ENCODE measurements at places on chromosomes 11 and 22. TPM values are rescaled to one million over a fixed set of nuclear protein-coding genes. Genes with fewer than 3 reads are reported as not detected.

DNA sequence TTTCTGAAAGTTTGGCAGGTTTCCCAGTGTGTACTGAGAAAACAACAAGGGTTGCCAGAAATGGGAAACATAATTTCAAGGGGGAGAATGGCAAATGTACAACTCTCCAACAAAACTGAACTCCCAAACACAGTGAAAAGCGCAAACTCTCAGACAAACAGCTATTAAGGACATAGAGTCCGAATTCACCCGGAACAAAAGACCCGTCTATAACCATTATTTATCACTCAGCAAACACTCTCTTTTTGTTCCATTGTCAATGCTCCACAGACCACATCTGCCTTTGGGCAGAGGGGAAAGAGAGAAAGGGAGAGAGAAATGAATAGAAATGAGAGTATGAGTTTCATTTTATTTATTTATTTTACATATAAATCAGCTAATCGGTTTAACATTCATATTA is 21.7 kb downstream of the KIRREL3 start:
- DNase-seq, result no peak

- peak; percentile 49 for DNase-seq
These were observed 81.6 kb downstream of the ZC3H12C start for GRCh38 chr11:110174645-110175310.

DNA sequence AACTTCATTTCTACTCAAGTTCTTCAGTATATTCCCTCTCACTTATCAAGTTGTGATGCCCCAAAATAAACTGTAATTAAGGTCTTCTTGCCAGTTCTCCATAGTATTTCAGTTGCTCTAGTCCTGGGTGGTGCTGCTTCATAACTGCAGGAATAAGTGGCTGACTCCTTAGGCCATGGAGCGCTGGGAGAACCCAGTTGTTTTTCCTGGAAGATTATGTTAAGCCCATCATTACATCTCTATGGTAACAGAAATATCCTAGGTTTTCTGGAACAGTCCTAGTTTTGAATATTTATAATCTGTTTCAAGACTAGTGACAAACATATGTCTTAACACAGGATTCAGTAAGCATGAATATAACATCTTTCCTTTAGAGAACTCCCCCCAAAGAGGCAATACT is 7.6 kb downstream of the SYTL2 start:
- DNase-seq, result no peak

GRCh38 chr11:115518983-115519628 is 14.9 kb upstream of the CADM1 start:
- no peak for DNase-seq

- DNase-seq, result no peak
These were observed 42.0 kb downstream of the CDKN1C start for GRCh38 chr11:2843551-2843950.

- peak; percentile 57 for DNase-seq
These were observed 802.0 kb downstream of the KCNA4 start for GRCh38 chr11:29214833-29215232.

- no peak for DNase-seq
These were observed 337.4 kb downstream of the MIAT start for GRCh38 chr22:26994801-26995200.

DNA sequence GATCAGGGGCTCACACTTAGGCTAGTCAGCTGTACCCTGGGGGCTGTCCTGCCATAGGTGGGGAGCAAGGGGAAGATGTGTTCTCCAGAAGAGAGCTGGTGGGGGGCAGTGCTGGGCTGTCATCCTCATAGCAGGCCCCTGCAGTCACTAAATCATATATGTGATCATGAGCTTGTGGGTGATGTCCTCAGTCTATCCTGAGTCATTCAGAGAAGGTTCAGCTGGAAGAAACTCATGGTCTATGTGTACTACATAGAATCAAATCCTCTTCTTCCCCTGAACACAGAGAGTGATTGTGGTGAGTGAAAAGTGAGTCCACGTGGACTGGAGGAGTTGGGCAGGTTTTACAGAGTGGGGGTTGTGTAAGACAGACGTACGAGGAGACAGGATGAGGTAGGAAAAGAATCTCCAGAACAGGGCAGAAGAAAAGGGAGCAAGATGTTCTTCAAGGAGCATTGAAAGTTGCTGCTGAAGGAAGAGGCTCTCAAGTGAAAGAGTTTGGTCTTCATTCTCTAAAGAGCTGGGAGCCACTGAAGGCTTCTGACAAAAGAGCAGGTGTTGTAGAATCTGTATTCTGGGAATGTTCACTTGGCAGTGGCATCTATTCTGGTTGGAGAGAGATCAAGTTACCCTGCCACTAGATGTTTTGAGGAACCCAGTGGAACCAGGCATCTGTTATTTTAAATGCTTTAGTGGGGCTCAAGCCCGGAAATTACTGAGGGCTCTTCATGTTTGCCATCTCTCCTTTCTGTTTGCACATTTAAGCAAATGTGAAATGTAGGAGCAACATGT is 68.9 kb downstream of the C22orf31 start:
- DNase-seq, result no peak

DNA sequence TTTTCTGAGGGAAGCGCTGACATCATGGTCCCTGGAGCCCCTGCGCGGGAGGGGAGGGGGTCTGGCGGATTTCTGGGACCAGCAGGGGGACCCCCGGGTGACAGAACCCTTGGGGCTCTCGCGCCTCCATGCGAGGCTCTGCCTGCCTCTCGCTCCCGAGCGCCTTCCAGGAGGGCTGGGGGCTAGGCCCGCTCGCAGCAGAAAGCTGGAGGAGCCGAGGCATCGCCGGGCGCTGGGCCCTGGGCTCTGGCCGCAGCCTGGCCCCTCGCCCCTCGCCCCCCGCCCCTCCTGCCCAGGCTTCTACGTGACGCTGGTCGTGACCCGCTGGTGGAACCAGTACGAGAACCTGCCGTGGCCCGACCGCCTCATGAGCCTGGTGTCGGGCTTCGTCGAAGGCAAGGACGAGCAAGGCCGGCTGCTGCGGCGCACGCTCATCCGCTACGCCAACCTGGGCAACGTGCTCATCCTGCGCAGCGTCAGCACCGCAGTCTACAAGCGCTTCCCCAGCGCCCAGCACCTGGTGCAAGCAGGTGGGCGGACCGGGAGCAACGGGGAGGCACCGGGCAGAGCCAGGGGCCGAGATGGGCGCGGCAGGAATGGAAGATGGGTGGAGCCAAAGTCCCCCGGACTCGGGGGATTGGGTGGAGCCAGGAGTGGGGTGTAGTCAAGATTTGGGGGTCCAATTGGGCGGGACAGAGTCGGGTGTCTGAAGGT is 5.4 kb downstream of the BEST1 start:
- DNase-seq, result no peak

- no peak for DNase-seq
These were observed 23.6 kb upstream of the ETS1 start for GRCh38 chr11:128610721-128611617.

DNA sequence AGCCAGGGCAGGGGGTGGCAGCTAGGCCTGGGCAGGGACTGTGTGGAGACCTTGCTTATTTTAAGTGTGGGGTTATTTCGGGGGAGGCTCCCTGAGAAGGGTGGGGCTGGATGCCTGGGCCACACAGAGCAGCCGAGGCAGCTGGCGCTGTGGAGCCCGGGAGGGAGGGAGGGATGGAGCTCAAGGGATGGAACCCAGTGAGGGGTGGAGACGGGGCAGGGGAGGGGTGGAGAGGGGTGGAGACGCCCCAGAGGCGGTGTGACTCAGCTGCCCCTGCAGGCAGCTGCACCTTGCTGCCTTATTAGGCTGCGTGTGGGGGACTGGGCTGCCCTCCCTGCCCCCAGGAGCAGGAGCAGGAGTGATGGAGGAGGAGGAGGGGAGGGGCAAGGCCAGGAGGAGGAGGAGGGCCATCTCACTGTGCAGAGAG is 9.8 kb upstream of the TSSC4 start:
- no peak for DNase-seq

GRCh38 chr11:32418836-32419235 is 16.5 kb downstream of the WT1 start:
- DNase-seq, result peak; percentile 29

DNA sequence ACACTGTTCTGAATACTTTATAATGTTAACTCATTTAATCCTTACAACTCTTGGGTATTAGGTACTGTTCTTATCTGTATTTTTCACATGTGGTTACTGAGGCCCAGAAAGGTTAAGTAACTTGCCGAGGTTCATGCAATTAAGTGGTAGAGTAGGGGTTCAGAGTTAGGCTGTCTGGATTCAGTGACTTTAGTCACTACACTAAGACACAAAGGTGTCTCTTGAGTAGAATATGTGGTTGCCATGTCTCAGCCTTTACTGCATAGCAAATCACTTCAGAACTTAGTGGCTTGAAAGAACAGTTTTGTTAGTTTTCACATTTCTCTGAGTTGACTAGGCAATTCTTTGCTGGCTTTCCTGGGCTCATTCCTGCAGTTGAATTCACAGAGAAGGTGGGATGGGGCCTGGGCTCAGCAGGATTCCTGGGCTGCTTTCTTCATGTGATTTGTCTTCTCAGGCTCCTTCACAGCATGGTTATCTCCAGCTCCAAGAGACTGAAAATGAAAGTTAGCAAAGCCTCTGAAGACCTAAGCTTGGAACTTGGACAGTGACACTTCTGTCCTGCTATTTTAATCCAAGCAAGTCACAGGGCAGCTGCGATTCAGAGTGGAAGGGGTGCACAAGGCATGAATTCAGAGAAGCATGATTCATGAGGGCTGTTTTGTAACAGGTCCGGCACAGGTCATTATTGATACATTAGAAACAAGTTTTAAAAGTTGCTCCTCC is 68.3 kb downstream of the SPECC1L start:
- DNase-seq, result no peak

DNA sequence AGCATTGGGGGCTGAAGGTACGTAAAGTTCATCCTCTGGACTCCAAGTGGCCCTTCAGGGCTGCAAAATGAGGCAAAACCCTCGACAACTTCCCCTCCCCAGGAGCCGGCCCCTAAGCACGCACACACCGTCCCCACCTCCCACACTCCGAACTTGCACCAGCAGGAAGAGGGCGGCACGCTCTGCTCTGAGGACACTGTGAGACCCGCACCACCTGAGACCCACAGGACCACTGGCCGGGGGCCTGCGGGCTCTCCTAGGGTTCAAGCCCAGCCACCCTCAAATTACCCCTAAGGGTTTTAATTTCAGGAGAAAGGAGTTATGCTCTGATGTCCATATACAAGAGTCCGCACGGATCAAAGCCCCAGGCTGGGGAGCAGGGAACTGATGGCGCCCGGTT is 49.7 kb upstream of the BID start:
- DNase-seq, result no peak

- peak; percentile 91 for DNase-seq
These were observed 32.1 kb downstream of the UQCR10 start for GRCh38 chr22:29799217-29799680.

DNA sequence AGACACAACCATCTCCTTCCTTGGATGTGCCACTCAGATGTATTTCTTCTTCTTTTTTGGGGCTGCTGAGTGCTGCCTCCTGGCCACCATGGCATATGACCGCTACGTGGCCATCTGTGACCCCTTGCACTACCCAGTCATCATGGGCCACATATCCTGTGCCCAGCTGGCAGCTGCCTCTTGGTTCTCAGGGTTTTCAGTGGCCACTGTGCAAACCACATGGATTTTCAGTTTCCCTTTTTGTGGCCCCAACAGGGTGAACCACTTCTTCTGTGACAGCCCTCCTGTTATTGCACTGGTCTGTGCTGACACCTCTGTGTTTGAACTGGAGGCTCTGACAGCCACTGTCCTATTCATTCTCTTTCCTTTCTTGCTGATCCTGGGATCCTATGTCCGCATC is 489 bp downstream of the OR10A4 start:
- no peak for DNase-seq

DNA sequence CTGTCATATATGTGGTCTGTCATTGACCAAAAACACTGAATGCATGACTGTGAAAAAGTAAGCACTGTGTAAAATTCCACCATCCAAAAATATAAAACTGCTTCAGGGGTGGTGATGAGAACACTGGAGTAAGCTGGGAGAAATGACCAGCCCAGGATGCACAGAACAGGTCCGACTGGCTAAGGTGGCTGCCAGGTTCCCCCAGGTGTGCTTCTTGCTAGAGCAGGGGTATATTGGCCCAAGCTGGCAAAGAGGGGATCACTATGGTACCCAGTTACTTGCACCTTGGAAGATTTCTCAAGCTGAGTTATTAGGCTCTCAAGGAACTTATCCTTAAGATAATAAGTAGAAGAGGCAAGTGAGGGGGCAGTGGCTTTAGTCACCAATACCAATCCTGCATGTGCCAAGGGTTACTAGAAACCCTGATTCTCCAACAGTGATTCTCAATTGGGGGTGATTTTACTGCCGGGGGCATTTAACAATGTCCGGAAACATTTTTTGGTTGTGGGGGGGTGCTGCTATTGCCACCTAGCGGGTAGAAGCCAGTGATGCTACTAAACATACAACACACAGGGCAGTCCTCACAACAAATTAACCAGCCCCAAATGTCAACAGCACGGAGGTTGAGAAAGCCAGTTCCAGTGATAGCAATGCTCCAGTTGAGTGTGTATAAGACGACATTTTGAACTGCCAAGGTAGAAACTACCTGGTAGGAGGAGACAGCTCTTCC is 15.7 kb downstream of the SNU13 start:
- no peak for DNase-seq

- peak; percentile 7 for DNase-seq
These were observed 45.0 kb upstream of the SLC1A2 start for GRCh38 chr11:35464308-35464707.

GRCh38 chr11:71240865-71241691 is 11.3 kb downstream of the SHANK2 start:
- DNase-seq, result peak; percentile 88

DNA sequence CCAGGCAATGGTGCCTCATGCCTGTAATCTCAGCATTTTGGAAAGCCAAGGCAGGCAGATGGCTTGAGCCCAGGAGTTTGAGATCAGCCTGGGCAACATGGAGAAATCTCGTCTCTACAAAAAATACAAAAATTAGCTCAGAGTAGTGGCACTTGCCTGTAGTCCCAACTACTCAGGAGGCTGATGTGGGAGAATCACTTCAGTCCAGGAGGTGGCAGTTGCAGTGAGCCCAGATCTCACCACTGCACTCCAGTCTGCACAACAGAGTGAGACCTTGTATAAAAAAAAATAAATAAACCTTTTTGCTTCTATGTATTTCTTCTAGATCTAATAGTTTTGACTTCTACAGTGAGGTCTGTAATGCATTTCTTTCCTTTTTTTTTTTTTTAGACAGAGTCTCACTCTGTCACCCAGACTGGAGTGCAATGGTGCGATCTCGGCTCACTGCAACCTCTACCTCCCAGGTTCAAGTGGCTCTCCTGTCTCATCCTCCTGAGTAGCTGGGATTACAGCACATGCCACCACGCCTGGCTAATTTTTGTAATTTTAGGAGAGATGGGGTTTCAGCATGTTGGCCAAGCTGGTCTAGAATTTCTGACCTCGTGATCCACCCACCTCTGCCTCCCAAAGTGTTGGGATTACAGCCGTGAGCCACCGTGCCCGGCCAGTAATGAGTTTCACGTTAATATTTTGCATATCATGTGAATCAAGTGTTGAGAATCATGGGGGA is 18.1 kb upstream of the RDX start:
- DNase-seq, result no peak

OR52N4 gene
- not detected for total RNA-seq

SMIM38 gene
- 0.38 TPM for total RNA-seq

INPP5J gene
- total RNA-seq, result under 0.01 TPM

CARD10 gene
- total RNA-seq, result 14.2 TPM

SLC6A5 gene
- total RNA-seq, result not detected

DSCAML1 gene
- total RNA-seq, result not detected

UBQLN3 gene
- 0.13 TPM for total RNA-seq
